ENCODE measurements at places on chromosomes 2 and 18.

- no peak for DNase-seq
These were observed 210.0 kb upstream of the SKOR2 start for GRCh38 chr18:47461406-47461948.

- DNase-seq = no peak
These were observed 232.4 kb upstream of the RBMS1 start for GRCh38 chr2:160726046-160726445.

GRCh38 chr18:78543201-78543725 is 436.4 kb upstream of the SALL3 start:
- no peak for DNase-seq

GRCh38 chr18:8097927-8098326 is 511.3 kb upstream of the RAB12 start:
- no peak for DNase-seq

DNA sequence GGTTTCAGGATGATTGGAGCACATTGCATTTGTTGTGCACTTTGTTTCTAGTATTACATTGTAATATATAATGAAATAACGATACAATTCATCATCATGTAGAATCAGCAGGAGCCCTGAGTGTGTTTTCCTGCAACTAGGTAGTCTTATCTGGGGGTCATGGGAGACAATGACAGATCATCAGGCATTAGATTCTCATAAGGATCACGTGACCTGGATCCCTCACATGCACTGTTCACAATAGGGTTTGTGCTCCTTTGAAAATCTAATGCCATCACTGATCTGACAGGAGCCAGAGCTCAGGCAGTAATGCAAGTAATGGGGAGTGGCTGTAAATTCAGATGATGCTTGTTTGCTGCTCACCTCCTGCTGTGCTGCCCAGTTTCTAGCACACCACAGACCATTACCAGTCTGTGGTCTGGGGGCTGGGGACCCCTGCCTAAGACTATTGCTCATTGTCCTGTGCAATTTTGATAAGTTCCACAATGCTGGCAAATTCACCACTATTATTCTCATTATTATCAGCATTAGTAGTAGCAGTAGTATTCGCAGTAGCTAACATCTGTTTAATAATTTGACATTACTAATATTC is 428.7 kb upstream of the TNP1 start:
- DNase-seq = no peak

DNA sequence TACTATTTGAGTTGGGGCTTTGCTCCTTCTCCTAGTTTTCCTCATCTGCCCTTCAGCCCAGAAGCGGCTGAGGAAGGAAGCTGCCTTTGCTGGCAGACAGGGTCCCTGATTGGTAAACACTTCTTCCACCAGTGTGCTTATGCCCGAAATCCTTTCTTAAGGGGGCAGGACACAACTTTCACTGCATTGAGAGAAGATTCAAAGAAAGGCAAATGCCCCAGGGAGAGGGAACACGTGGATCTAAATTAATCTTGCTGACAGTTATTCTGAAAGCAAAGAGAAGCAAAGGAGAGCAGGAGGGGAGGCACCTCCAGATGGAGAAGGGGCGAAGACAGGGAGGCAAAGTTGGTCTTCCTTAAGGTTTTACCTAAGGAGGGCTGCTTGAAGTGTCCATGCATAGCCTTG is 92.1 kb upstream of the EFEMP1 start:
- no peak for DNase-seq

- DNase-seq = no peak
These were observed 155.6 kb upstream of the CCDC68 start for GRCh38 chr18:55114876-55115275.

DNA sequence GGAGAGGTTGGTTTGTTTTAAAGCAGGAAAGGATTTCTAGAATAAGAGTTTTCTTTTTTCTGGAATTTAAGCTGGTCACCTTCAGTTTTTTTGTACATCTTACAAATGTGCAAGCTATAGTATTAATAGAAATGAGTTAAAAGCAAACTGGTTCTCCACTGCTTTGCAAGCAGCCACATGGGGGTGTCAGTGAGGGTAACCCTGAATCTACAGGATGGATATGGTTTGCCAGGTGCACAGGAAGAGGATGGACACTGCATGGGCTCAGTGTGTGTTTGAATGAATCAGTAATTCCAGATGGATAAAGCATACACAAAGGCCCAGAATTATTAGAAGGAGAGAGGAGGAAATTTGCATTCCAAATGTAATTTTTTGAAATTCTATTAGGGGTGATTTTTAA is 89.0 kb downstream of the MAPRE2 start:
- DNase-seq = no peak

- no peak for DNase-seq
These were observed 94.7 kb upstream of the CDC42EP3 start for GRCh38 chr2:37766106-37766505.

GRCh38 chr2:136129601-136130000 is 11.7 kb upstream of the CXCR4 start:
- no peak for DNase-seq

- peak; percentile 75 for DNase-seq
These were observed 73.2 kb downstream of the MBP start for GRCh38 chr18:77059294-77059916.

GRCh38 chr2:133685636-133686215 is 117.5 kb upstream of the NCKAP5 start:
- DNase-seq = no peak

GRCh38 chr2:178829299-178829960 is 22.2 kb upstream of the TTN start:
- no peak for DNase-seq

GRCh38 chr2:238158509-238159070 is at the start of gene ERFE:
Gene ERFE, plus strand, starts transcription at chr2:238158970. Its CDS starts 38 bp downstream, at chr2:238159008.
- peak; percentile 98 for DNase-seq

- no peak for DNase-seq
These were observed 36.8 kb upstream of the FAM124B start for GRCh38 chr2:224438726-224439125.

DNA sequence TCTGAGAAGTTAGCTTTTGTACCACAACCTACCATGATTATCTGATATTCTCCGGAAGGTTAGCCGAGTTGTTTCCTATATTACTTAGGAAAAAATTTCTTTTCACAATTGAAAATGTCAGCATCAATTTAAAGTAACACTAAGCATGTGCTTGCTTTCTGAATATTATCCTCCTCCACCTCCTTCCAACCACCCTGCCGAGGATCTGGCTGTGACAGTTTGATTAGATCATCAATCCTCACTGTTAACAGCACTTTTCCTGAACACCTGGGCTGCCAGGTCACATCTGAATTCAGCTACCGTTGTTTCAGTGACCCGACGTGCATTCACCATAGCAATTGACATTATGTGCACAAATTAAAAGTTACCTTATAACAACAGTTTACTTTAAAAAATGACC is 207.0 kb downstream of the ZNF407 start:
- DNase-seq = peak; percentile 14

DNA sequence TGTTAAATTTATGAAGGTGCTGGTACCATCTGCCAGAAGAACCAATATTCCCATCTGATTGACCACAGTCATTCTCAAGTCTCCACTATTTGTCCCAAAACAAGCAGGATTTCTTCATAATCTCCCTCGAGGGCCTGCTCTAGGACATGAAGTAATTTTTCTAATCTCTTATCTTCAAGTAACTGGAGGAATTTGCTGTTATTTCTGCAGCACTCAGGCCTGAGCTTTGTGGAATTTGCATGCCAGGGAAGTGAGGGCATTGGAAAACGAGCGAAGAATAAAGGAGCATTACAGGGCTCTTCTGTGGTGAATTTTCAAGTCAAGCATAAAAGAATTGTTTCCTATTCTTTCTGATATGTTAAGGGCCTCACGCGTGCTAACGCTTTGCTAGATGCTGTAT is 161.2 kb upstream of the EPAS1 start:
- DNase-seq = no peak

All from H7 (cell line).